ENCODE measurements at places on chromosomes 7 and 10.

DNA sequence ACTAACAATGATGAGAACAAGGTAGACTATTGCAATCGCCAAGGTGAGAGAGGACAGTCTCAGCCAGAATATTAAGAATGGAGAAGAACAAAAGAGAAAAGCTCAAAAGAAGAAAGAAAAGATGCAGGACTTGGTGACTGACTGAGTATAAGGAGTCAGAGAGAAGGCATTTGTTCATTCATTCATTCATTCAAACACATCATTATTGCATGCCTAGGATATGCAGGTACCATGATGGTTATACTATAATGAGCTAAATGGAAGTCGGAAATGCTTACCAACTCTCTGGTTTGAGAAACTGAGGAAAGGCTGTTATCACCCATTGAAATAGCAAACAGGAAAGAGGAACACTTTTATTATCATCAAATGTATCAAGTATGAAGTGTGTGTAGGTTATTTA is 180.7 kb downstream of the IMMP2L start:
- no peak for DNase-seq

DNA sequence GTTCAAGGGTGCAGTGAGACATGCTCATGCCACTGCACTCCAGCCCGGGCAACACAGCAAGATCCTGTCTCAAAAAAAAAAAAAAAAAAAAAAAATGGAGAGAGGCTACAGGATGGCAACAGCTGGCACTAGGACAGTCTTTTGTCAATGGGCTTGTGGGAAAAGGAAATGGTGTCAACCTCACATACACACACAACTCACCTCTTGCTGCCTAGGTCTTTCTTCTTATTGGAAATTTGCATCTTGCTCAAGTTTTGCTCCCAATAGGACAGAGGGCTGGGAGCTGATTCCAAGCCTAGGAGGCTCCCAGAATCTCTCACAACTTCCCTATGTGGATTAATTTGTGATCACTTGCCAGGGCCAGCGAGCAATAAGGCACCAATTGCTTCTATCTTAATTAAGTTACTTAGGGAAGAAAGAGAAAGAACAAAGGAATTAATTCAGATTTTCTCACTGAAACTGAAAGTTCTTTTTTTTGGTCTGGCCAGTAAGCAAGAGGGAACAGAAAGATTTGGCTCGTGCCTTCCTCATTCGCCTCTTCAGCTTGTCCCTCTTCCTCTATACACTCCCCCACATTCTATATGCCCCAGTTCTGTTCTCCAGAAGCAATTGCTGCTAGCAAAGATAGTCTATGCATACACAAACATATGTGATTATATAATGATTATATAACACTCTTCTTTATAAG is 33.8 kb downstream of the MAP3K8 start:
- no peak for DNase-seq

DNA sequence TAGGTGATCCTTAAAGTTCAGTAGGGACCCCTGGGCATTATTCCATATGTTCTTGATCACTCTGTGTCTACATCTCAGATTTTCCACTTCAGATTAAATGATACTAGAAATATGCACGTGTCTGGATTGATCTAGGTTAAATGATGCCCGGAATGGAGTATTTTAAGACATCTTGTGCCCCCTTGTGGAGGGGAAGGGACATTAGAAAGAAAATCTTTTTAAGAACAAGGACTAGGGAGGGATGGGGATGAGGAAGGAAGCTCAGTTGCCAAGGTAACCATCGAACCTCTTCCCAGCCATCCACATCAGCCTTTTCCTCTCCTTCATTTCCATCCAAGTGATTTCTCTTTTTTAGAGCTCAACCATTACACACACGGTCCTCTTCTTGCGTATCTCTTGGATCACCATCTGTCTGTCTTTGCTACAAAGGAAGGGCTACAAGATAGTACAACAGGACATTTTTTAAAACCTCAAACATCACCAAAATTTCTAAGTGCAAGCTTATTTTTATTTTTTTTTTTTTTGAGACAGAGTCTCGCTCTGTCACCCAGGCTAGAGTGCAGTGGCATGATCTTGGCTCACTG is 40.5 kb downstream of the PRSS2 start:
- DNase-seq = no peak

DNA sequence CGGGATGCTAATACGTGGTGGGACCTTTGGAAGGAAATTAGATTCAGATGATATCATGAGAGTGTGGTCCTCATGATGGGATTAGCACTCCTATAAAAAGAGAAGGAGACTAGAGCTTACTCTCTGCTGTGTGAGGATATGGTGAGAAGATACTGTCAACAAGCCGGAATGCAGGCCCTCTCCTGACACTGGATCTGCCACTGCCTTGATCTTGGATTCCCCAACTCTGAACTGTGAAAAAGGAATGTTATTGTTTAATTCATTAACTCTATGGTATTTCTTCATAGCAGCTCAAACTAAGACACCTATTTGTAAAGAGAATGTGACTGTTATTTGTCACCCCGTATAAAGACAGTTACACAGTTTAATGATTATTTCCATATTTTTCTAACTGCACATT is 1227.5 kb upstream of the C7orf33 start:
- no peak for DNase-seq

Data from stimulated activated CD4-positive, alpha-beta T cell treated with anti-CD3 and anti-CD28 coated beads, Interleukin-4, amount 100 ng/mL, for 4 hours (primary cell).